ENCODE measurements at places on chromosomes 5 and 9. TPM values are rescaled to one million over a fixed set of nuclear protein-coding genes. Genes with fewer than 3 reads are reported as not detected.

- DNase-seq: no peak
Observed at GRCh38 chr5:27476356-27476988, 438.1 kb upstream of the CDH9 start.

- DNase-seq: no peak
Observed at GRCh38 chr5:9438596-9439354, 107.1 kb downstream of the SEMA5A start.

- DNase-seq: no peak
Observed at GRCh38 chr9:79471580-79472543, 99.9 kb upstream of the TLE4 start.

Gene TMEM252
- total RNA-seq: not detected

Gene LVRN
- total RNA-seq: 0.27 TPM

GRCh38 chr5:41790038-41790776 is 80.0 kb downstream of the OXCT1 start:
- no peak for DNase-seq

Gene ZBTB43
- 38.9 TPM for total RNA-seq

- DNase-seq: no peak
Observed at GRCh38 chr5:143437666-143438273, 34.3 kb upstream of the NR3C1 start.

Gene CAVIN4
- 102 TPM for total RNA-seq

Measured in cardiac septum (tissue), 1 donor.